ENCODE measurements at places on chromosomes 16 and 17.

DNA sequence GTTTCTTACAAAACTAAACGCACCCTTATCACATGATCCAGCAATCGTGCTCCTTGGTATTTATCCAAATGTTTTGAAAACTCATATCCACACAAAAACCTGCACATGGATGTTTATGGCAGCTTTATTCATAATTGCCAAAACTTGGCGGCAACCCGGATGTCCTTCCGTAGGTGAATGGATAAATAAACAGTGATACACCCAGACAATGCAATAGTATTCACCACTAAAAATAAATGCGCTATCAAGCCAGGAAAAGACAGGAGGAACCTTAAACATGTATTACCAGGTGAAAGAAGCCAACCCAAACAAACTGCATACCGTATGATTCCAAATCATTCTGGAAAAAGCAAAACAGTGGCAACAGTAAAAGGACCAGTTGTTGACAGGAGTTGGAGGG is 10.0 kb downstream of the SPATA32 start:
- DNase-seq: no peak

- no peak for DNase-seq
Measured at GRCh38 chr16:25827709-25828108, 135.9 kb downstream of the HS3ST4 start.

GRCh38 chr17:82691714-82692113 is 6.8 kb downstream of the RAB40B start:
- no peak for DNase-seq

DNA sequence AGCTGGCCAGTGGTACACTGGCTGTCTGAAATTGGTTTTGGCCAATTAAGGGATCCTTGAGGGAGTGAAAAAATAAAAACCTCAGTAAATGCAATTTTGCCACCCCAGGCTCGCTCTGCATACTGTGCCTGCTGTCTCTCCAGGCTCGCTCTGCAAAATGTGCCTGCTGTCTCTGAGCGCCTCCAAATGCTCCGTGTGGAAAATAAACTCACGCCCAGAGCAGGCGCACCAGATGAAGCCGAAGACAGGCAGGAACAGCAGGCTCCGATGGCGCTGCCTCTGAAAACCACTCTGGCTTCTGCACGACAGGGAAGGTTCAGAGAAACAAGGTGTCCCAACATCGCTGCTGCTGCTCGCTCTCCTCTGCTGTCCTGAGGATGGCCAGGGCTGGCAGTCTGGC is 29.1 kb downstream of the SNN start:
- DNase-seq: no peak

DNA sequence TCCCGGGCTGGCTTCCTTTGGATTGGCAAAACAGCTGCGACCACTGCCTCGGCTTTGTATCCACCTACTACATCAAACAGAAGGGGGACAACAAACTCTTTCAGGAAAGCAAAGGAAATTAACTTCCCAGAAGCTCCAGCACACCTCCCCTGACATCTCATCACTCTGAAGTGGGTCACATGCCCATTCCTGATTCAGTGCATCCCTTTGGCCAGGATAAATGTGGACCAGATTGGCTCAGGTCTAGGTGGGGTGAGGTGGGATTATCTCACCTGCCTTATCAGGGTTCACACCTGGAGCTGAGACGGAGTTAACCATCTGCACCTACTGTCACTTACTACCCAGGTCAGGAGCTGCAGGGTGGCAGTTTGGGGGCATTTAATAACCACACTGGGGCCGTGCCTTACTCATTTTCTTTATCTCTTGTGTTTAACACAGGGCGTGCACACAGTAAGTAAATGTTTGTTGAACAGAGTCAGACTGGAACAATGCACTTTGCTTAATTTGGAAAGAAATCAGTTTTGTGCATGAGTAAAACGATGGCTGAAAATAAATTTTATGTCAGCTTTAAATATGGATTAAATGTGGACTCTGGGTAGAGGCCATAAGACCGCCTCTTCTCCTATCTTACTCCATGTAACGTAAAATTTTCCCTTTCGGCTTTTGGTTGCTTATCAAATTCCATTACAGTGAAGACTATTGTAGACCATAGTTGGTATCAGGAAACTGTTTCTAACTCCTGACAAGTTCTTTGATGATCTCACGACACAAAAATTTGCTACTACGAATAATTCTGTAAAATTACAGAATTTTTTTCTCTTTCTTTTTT is 36.0 kb downstream of the IQCK start:
- DNase-seq: no peak

DNA sequence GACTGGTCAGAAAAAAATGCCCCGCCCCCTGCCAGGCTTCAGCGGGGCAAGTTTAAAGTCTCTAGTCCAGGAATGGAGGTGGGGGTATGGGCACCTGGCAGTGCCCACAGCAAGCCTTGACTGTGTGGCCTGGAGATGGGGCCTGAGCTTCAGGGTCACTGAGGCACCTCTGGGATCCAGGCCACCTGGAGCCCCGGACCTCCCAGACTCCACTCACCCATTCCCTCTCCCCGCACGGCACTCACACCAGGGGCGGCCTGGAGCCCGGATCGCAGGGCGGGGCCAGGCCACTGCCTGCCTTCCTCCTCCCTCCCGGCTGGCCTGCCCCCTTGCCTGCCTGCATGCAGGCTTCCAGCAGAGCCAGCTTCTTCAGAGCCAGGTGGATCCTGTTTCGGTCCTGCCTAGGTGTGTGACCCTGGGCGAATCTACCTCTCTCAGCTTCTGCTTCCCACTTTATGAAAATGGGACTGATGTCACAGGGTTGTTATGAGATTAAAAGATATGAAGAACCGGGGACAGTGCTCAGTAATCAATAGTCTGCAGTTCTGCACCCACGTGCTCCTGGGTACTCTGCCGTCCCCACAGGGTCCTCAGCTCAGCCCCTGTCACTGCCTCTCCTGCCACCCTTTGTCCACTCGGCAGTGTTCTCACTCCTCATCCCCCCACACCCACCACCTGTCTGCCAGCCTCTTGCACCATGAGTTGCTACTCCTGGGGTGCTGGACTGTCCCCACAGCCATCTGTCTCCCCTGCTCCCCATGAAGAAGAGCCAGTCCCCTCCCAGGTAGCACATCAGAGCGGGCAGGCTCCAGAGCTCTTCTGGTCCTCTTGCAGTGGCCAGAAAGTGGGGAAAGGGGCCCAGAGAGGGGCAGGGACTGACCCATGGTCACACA is 1.2 kb upstream of the TCAP start:
- DNase-seq: no peak

- peak; percentile 92 for DNase-seq
Measured at GRCh38 chr16:67163164-67163998, 1.2 kb upstream of the HSF4 start.

- DNase-seq: no peak
Measured at GRCh38 chr17:35218915-35219314, 24.0 kb upstream of the SLFN5 start.

DNA sequence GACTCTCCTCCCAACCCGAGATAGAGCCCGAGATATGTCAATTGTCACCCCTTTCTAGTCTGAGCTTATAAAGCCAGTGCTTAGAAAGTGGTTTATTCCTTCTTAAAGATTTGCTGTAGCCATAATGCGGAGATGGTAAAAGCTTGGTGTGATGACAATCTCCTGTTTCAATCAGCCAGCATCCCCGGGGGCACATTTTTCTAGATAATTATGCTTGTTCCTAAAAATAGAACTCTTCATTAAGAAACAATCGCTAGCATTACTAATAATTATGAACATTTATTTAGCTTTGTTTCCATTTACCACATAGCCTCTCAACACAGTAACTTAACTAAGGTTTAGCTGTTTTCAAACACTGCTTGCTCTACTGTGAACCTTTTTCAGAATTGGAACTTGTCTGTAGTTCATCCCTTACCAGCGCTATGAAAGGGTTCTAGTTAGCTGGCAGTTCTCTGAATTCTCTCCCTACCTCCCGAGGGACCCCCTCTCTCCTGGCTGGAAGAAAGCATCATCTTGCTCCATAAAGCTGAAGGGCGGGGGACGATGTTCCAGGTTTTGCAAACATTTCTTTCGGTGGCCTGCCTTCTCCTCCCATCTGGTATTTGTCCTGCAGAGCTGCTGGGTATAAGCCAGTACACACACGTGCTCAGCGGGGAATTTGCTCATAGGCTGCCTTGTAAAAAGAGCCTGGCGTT is 922 bp upstream of the MRPL58 start:
- DNase-seq: peak; percentile 74

DNA sequence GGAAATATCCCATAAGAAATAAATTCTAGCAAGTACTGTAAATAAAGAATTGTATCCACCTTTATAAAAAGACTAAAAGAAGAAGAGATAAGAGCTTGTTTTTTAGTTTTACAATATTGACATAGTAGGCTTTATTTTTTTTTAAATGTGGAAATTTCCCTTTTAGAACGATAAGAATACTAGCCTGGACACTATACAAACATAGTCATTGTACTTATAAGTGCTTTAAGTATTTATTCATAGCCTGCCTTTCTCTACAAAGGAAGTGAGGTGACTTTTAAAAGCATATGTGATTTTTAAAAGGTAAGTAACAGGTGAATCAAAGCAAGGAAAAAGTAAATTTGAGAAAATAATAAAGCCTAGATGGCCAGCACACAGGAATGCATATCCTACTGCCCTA is 17.7 kb downstream of the TOX3 start:
- no peak for DNase-seq

DNA sequence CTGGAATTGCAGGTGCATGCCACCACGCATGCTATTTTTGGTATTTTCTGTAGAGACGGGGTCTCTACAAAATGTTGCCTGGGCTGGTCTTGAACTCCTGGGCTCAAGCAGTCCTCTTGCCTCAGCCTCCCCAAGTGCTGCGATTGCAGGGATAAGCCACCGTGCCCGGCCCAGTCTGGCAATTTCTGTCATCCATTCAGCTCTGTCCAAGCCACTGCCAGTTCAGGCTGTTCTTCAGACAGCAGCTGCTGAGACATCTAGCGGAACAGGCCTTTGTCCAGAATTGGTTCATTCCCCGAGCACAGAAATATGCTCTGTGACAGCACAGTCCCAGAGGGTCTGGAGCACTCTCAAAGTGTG is 5.4 kb downstream of the SLC47A1 start:
- no peak for DNase-seq

Data from head of caudate nucleus (tissue), 42 donors.